ENCODE measurements at places on chromosomes 2 and 18.

DNA sequence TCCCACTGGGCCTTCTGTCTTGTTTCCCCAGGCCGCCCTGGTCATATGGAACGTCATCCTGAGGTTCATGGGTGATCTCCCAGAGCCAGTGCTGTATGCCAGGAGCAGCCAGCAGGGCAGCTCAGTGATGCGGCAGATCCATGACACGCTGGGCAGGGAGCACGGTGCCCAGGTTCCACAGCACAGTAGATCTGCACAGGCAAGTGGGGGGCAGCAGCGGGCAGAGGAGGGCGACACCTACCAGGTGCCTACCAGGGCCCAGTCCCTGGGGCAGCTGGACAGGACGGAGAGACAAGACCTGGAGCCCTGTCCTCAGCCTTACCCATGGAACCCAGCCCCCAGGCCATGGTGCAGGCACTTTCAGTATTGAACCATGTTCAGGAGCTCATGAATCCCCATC lies 36.1 kb upstream of the GPR17 start:
- no peak for DNase-seq

GRCh38 chr2:26605195-26605998 lies 35.8 kb downstream of the CIB4 start:
- peak; percentile 58 for DNase-seq

GRCh38 chr18:31657823-31658669 lies 26.3 kb downstream of the B4GALT6 start:
- DNase-seq: no peak

- DNase-seq: no peak
Measured at GRCh38 chr2:42245396-42245795, 76.2 kb downstream of the EML4 start.

- DNase-seq: peak; percentile 10
Measured at GRCh38 chr2:112876971-112877361, 34.0 kb upstream of the IL37 start.

DNA sequence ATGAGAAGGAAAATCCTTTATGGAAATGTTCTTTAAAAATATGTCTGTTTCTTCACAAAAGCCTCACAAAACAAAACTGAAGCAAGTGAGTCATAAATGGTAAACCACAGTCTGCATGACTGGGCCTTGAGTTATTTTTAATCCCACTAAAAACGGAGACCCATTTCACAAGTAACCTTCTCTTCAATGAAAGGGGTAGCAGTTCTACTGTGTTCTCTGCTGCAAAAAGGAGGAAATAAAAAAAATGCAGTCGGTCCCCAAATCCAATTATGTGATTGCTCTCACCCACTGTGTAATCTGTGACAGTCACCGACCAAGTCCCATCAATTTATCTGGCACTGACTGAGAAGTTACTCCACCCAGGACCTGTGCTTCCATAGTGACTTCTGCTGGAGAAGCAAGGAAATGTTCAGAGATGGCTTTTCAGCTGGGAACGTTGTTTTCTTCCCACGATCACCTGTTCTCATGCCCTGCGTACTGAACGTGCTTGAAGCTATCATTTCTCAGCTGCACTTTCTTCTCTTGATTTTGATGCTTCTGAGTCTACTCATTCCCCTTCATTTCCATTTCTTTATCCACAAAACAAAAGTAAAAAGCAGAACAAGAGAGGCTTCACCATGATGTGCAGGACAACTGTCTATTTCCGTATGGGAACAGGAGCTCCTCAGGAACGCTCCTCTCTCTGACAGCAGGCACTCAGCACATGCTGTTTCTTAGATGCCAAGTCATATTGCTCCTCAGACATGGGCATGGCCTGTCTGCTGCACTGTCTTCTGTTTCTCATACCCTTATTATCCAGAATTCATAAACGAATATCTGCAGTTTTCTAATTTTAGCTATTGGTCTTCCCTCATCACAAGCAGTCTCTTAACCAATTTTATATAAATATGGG lies 80.0 kb upstream of the TMEM200C start:
- DNase-seq: no peak

- DNase-seq: no peak
Measured at GRCh38 chr2:223868005-223868404, 30.6 kb upstream of the AP1S3 start.

Measured in lung microvascular endothelial cell (primary cell).